IMR-90 (cell line): ENCODE measurements at places on chromosomes 16 and 17. TPM values are rescaled to one million over a fixed set of nuclear protein-coding genes. Genes with fewer than 3 reads are reported as not detected.

QPRT gene
- polyA plus RNA-seq: 6.3 and 6.8 TPM in 2 replicates

KRT222 gene
- polyA plus RNA-seq: not detected in 2 replicates

GOSR2 gene
- 59.5 and 63.4 TPM in 2 replicates for polyA plus RNA-seq

HOXB2 gene
- polyA plus RNA-seq: 29.9 and 33.8 TPM in 2 replicates

SETD6 gene
- polyA plus RNA-seq: 5.2 and 6.4 TPM in 2 replicates

TMEM219 gene
- 94.3 and 95.3 TPM in 2 replicates for polyA plus RNA-seq

BIRC5 gene
- 16.6 and 19.5 TPM in 2 replicates for polyA plus RNA-seq

TMEM220 gene
- polyA plus RNA-seq: 1.3 and 1.9 TPM in 2 replicates

TBC1D3I gene
- polyA plus RNA-seq: 0.07 TPM in 1 of 2 replicates, not detected in the other

PTX4 gene
- polyA plus RNA-seq: 0.07 TPM in 1 of 2 replicates, not detected in the other

NEUROD2 gene
- polyA plus RNA-seq: not detected in 2 replicates

GAA gene
- 14.0 and 14.8 TPM in 2 replicates for polyA plus RNA-seq

GRCh38 chr16:77590707-77591106 lies 131.6 kb upstream of the NUDT7 start:
- DNase-seq: no peak

DNA sequence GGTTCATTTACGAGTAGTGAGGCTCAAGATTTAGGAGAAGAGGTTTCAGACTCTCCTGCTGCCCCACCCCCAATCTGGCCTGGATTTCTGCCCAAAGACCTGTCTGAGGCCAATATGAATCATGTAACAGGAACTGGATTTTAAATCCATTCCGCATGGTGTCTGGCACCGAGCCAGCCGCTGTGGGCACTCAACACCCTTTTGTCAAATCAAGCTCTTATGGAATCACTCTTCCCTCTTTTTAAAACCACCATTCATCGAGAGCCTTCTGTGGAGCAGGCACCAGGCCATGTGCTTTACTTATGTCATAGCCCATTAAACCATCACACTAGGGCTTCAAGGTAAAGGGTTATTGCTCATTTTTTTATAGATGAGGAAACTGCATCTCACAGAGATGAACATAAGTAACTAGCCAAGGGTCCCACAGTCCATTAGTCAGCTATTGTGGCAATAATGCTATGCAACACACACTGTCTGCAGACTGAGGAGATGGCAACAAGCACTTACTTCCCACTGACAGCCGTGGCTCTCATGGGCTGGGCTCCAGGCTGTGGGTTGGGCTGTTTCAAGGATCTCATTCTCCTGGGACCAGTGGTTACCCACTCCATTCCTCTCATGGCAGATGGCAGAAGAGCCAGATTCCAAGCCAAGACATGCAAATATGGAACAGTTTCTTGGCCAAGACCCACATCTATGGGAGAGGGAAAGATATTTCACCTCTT lies 93.6 kb downstream of the WSCD1 start:
- no peak for DNase-seq

- no peak for DNase-seq
These were observed 52.5 kb upstream of the NKD1 start for GRCh38 chr16:50495673-50496072.

- DNase-seq: peak; percentile 40
These were observed 12.0 kb upstream of the EVPL start for GRCh38 chr17:76039121-76039520.

DNA sequence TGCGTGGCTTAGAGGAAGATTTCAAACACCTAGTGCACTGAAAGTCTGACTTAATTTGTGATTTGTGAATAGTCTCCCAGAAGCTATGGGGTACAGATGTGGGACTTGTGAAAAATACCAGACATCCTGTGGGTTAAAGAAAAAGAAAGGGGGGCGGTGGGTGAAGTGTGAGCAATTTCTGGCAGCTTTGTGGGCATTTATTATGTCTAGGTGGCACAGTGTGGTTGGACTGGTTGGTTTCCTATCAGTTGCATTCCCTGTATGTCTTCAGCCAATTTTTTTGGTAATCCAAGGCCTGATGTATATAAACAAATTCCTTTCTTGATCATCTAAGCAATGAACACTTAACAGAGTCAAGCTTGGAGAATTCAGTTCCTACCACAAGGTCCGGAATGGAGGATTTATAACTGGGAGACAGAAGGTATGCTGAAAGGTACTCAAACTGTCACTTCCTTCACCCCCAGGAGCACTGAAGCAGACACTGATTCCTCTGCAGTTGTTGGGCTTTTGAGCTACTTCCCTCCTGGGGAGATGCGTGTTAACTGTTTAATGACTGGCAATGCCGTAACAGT lies 211.6 kb downstream of the WWOX start:
- DNase-seq: peak; percentile 2

DNA sequence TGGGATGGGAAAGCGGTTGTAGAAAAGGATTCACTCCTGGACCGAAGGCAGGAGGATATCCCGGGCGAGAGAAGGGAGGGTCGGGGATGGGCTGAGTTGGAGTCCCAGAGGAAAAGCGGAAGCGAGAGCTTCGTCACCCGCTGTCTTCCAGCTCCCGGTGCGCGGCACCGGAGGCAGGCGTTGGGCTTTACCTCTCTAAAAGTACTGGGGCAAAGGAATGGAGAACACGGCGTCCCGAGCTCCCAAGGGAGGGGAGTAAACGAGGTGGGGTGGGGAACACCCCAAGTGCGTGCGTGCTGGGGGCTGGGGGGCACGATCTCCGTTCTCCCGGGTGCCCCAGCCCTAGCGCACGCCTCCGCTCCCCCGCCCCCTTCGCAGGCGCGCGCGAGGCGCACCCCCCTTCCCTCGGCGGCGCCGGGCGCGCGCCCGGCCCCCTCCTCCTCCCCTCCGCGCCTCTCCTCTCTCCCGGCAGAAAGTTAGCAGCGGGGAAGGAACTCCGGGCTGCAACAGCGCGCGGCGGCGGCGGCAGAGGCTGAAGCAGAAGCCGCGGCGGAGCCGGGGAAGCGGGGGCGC lies at the start of gene HS3ST4:
Gene HS3ST4, plus strand, starts transcription at position 441 of the 573 bp plus-strand sequence.
- DNase-seq: no peak

DNA sequence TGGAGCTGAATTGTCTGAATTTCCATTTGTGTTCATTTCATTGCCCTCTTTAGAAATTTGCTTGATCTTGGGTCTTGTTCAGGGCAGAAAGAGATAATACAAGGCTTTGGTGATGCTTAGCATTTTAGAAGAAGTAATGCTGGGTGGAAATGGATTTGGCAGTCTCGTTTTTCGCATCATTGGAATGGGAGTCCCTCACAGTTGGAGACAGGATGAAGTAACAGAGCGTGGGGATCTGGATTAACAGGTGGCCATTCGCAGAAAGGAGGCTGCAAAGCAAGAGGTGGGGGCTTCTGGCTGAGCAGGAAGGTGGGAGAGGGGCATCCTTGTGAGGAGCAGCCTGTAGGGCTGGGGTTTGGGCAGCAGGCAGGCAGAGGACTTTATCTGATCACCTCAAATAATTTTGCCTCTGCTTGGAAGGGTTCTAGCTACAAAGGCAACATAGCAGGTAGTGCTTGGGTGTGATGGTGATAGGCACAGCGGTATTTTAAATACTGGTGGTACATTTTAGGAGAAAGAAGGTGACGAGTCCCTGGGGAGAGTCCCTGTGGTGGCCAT lies 17.0 kb downstream of the KSR1 start:
- DNase-seq: no peak

DNA sequence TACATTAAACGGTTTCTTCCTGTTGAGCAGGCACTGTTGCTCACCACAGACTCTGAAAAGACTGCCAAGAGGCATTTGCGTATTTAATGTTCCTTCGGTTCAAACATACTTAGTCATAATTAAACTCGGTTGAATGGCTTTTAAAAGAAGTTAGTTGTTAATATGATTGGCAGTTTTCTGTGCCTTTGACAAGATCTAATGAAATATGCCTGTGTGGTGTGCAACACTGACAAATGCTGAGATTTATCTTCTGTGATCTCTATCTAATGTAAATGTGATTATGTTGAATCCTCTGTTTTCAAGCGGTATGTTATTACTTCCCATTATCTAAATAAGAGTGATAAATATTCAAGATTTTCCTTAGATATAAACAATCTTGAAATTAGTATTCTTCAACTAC lies 1046.6 kb downstream of the CDH8 start:
- no peak for DNase-seq

- DNase-seq: peak; percentile 43
These were observed 123.2 kb downstream of the PITPNC1 start for GRCh38 chr17:67500261-67500660.

GRCh38 chr17:80698297-80698696 lies 153.7 kb downstream of the RPTOR start:
- no peak for DNase-seq

- DNase-seq: no peak
These were observed 249.4 kb downstream of the FTO start for GRCh38 chr16:53953336-53953735.

GRCh38 chr17:81815646-81815986 lies 11.7 kb downstream of the GCGR start:
- DNase-seq: no peak

- no peak for DNase-seq
These were observed at the start of gene CACNA1H for GRCh38 chr16:1152651-1153259. TSS of gene CACNA1H (plus strand) at chr16:1153106. CDS start at chr16:1153738, 632 bp downstream.

GRCh38 chr17:51630101-51630671 lies 369.8 kb downstream of the UTP18 start:
- no peak for DNase-seq

- DNase-seq: peak; percentile 68
These were observed at the start of gene SCRN2 for GRCh38 chr17:47840742-47841487. TSS of gene SCRN2 (minus strand) at chr17:47841273. CDS start at chr17:47840843, 430 bp downstream.

DNA sequence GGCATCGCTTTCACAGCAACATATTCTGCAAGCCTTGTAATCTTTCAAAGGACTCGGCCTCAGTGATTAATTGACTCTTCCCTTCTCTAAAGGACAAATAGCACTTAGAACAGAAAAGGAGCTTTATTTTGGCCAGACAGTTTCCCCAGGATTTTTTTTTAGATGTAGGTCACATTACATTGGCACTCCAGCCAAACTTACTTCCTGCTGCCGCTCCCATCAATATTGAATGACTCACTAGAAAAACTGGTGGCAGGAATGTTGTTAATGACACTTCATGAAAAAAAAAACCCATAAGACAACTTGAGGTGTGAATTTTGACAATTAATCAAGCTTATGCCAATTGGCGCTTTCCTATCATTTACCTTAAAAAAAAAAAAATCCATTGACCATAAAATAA lies 432.6 kb downstream of the TOX3 start:
- no peak for DNase-seq

GRCh38 chr16:53944025-53944424 lies 240.1 kb downstream of the FTO start:
- DNase-seq: peak; percentile 7

DNA sequence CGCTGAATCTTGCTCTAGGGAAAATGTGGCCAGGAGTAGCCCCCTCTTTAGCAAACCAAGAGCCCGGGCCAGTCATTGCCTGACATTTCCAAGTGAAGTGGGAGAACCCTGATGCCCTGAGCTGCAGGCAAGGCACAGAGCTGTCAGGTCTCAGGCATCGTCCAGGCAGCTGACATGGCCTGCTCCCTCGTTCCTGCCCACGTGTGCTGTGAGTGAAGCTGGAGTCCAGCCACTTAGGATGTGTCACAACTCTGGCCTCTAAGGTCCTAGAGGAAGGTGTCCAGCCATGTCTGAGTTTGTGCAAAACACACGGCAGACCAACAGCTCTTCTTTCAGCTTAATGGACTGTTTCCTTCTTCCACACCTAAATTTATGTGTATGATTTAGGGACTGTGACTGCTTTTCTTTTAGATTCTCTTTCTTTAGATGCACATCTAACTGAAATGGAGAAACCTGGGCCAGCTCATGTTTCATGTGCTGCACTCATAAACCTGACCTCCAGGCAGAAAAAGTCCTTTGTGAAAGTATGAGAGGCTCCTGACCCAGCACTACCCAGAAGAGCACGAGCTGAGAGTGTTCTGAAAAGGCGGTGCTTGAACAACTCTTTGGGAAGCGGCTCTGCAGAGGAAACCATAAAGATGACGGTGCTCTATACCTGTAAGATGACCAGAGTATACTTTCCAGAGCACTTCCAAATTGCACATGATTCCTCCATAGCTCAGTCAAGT lies 14.8 kb upstream of the LIMD2 start:
- DNase-seq: peak; percentile 71

- no peak for DNase-seq
These were observed at the start of the genes KCTD19 and LRRC36 for GRCh38 chr16:67326472-67327309. TSS of gene KCTD19 (minus strand) at chr16:67326741. CDS start at chr16:67326707, 34 bp downstream. TSS of gene LRRC36 (plus strand) at chr16:67326815. CDS start at chr16:67326863, 48 bp downstream.

- no peak for DNase-seq
These were observed 84.8 kb upstream of the DOC2B start for GRCh38 chr17:266219-266618.

GRCh38 chr17:28180449-28180848 lies 138.0 kb downstream of the NLK start:
- peak; percentile 69 for DNase-seq

- DNase-seq: no peak
These were observed 45.5 kb upstream of the STH start for GRCh38 chr17:45953561-45953960.

DNA sequence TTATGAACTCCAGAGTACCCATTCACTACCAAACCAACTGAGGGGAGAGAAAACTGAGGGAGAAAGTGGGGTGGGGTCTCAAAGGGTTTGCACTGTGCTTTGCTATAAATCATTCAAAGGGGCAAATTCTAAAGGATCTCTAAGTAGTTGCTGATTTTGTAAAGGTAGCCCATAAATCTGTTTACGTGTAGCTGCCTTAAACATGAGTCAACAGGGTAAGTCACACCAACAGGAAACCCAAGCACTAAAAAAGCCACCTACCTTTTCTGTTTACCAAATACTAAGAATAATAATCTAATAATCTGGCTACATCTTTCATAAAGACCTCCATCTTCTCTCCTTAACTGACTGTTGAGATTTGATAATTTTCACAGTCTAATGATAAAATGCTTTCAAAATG lies 8.4 kb upstream of the HSBP1 start:
- DNase-seq: no peak

GRCh38 chr17:82047914-82048570 lies 3.6 kb downstream of the RFNG start:
- no peak for DNase-seq

DNA sequence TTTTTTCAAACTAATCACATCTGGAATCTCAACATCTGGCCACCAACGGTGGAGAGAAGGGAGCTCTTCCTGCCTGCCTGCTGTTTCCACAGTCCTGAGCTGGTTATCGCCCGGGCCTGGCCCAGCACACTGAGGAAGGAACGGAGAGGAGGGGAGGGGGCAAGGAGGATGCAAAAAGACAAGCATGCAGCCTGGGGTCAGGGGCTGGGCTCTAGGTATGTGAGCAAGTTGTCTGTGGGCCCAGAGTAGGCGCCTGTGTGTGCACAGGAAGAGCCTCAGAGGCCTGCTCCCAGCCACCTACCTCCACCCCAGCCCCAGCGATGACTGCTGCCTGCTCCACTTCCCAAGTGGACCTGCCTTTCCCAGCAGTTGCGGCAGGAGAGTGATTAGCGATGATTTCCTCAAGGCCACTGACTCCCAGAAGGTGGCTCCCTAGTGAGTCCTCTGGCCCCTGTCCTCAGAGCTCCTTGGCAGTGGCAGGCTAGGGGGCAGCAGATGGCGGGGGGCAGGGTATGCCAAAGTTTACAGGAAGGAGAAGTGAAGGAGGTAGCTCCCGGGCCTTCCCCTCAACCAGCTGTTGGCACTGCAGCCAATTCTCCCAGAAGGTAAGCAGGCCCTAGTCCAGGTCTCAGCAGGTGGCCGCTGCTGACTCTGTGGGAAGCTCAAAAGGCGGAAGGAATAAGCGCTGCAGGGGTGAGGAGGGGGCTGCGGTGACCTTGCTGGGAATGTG lies 27.0 kb upstream of the RASD1 start:
- DNase-seq: no peak

- no peak for DNase-seq
These were observed 13.4 kb downstream of the ARSG start for GRCh38 chr17:68304706-68305105.

GRCh38 chr17:15351925-15352324 lies 10.5 kb upstream of the TEKT3 start:
- peak; percentile 88 for DNase-seq

GRCh38 chr16:3961449-3961849 lies 80.9 kb upstream of the CREBBP start:
- DNase-seq: peak; percentile 45

- no peak for DNase-seq
These were observed 135.7 kb downstream of the PRKCA start for GRCh38 chr17:66438101-66438500.
